ENCODE measurements at places on chromosomes 12 and 14.

- DNase-seq, result no peak
Observed at GRCh38 chr12:57309420-57309819, 58.4 kb upstream of the STAC3 start.

GRCh38 chr12:127509066-127509778 is 757.7 kb upstream of the TMEM132C start:
- DNase-seq, result no peak

GRCh38 chr12:123427036-123427769 is 9.3 kb downstream of the RILPL2 start:
- no peak for DNase-seq

DNA sequence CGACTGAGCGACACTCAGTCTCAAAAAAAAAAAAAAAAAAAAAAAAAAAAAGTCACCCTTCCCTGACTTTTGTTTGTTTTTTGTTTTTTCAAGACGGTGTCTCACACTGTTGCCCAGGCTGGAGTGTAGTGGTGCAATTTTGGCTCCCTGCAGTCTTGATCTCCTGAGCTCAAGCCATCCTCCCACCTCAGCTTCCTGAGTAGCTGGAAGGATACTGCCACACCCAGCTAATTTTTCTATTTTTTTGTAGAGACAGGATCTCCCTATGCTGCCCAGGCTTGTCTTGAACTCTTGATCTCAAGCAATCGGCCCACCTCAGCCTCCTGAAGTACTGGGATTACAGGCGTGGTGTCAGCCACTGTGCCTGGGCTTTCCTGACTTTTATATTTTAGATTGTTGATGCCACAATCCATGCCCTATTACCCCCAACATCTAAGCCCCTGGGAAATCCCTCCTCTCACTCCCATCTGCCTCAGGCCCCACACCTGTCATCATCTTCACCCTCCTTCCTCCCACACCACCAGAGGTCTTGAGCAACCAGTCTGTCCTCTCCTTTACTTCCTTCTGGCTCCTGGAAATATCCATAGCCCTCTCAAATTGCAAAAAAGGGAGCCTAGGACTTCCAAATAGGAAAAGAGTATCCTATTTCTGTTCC is 7.8 kb downstream of the IKZF4 start:
- peak; percentile 27 for DNase-seq

- DNase-seq, result no peak
Observed at GRCh38 chr14:88618476-88618875, 55.6 kb downstream of the ZC3H14 start.

GRCh38 chr14:79016828-79017505 is 846.8 kb downstream of the NRXN3 start:
- DNase-seq, result peak; percentile 51

All from MCF 10A (cell line).